ENCODE measurements at places on chromosomes 2 and 18.

GRCh38 chr2:120793682-120794403 lies 58.2 kb downstream of the GLI2 start:
- DNase-seq = no peak

GRCh38 chr2:120368086-120368485 lies 22.1 kb downstream of the INHBB start:
- no peak for DNase-seq

DNA sequence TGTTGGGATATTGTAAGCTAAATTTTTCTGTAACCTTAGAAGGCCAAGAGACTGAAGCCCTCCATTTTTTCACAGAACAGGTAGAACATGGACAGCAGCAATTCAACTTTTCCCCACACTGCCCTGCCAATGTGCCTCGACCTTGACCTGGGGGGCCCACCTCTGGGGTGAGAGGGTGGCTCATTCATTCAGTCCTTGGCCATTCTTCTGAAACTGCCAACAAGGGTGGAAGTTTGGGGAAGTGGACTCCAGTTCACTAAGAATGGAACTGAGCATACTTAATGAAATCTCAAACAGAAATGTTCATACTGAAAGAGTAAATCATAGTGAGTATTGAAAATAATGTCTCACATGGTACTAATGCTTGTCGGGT lies 1.1 kb downstream of the EEF1B2 start:
- DNase-seq = no peak

GRCh38 chr2:177914247-177914646 lies 158.3 kb downstream of the PDE11A start:
- DNase-seq = no peak

- DNase-seq = no peak
Measured at GRCh38 chr18:49768051-49768391, 45.3 kb downstream of the ACAA2 start.

DNA sequence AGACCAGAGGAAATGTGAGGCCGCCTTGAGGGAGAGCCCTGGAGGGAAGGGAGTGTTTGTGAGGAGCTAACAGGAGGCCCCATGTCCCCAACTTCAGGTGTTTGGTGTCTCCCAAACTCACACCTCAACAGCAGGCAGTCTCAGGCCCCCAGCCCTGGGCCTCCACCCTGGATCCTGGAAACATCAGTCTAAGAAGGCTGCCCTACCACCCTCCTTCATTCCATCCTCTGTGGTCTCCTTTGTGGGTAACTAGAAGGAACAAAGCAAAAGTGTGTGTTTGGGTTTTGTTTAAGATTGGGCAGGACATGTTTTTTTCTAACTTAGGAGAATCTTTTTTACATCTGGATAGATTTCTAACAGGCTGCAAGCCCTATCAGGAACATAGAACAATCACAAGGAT lies 404.3 kb downstream of the BCL11A start:
- DNase-seq = no peak

DNA sequence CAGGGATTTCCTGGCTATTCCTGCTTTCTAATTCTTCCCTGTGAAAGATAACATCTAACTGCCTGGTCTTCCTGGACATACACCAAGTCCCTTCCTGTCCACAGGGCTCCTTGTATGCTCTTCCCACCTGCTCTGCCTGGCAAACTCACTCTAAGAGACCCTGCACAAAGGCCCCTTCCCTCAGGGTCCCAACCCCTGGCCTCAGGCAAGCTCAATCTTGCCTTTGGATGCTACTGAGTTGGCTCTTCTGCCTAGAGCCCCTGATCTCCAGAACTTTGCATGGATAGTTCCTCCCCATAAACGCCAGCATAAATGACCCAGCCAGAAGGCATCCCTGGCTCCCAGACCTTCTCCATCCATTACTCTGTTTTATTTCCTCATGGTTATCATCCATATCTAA lies 98.3 kb upstream of the OTOS start:
- no peak for DNase-seq

GRCh38 chr18:37854396-37854795 lies 288.8 kb upstream of the CELF4 start:
- DNase-seq = no peak

DNA sequence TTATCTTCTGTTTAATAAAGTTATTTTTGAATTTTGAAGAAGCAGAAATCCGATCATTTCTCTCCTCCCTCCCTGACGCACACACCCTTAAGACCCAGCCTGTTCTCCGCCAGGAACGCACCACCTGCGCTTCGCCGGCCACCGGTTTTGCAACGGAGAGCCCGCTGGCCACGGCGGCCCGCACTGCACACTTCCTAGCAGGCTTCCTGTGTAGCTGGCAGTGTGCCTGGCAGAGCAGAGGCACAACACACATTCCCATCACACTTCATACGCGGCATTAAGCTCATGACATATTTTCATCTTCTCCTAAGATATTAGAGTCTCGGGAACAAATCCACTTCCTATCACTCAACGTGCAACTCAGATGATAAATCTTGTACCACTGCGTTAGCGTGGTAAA lies 148.0 kb downstream of the HDAC4 start:
- DNase-seq = no peak

GRCh38 chr18:56068701-56069100 lies 480.7 kb upstream of the TCF4 start:
- DNase-seq = no peak

DNA sequence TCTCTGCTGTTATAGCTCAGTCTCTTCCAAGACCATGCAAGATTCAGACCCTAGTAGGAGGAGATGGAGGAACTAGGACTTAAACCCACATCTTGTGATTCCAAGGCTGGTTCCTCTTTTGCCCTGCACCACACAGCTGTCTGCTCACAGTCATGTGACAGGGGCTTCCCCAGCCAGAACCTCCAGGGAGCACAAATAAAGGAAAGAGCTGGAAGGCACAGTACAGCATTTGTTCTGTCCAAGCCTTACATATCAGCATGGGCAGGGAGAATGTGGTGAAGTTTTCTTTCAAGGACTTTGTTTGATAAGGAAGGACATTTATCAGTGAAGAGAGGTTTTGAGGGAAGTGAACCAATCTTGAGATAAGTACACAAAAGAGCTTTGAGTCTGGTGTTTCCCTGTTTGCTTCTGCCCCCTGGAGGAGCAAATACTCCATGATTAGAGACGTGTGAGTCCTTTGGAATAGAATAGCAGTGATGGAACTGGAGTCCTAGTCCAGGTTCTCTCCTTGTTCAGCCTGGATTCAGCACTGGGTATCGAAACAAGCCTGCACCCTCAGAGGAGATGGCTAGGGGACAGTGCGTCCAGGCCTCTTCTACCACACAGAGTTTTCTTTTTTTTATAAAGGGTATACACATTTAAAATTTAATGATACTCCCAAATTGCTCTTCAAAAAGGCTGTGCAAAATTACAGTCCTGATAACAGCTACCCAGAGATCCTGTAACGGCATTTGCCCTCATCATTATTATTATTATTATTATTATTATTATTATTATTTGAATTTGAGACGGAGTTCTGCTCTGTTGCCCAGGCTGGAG lies 24.6 kb upstream of the CASP10 start:
- peak; percentile 45 for DNase-seq

GRCh38 chr2:232901736-232902578 lies 31.9 kb downstream of the SNORC start:
- DNase-seq = no peak

DNA sequence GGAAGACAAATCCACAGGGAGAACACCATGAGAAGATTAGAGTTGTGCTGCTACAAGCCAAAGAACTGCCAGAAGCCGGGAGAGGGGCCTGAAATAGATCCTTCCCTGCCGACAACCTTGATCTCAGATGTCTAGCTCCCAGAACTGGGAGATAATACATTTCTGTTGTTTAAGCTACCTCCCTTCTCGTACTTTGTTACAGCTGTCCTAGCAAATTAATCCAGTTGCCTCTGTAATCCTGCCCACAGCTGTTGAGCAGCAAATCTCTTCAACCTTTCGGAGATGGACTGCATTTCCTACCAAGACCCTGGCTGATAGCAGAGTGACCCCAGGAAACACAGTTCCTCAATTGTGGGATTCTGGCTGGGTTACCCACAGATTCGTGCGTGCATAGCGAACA lies 2.6 kb upstream of the TBC1D8 start:
- DNase-seq = no peak

- DNase-seq = no peak
Measured at GRCh38 chr2:208363485-208363884, 43.1 kb upstream of the PTH2R start.

DNA sequence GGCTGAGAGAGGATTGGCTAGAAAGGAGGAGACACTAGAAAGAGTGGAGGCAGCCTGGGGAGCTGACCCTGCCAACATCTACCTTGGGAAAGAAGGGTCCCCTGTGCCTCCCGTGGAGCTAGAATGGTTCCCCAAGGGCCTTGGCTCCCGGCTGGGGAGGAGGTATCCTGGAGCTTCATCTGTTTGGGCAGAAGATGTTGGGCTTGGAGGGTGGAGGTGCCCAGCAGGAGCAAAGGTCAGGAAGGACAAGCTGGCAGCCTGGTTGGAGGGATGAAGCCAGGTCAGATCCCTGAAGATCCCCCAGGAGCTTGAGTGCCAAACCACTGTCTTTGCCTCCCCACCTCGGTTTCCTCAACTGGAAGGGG lies 2.9 kb downstream of the ATP6V1B1 start:
- no peak for DNase-seq

DNA sequence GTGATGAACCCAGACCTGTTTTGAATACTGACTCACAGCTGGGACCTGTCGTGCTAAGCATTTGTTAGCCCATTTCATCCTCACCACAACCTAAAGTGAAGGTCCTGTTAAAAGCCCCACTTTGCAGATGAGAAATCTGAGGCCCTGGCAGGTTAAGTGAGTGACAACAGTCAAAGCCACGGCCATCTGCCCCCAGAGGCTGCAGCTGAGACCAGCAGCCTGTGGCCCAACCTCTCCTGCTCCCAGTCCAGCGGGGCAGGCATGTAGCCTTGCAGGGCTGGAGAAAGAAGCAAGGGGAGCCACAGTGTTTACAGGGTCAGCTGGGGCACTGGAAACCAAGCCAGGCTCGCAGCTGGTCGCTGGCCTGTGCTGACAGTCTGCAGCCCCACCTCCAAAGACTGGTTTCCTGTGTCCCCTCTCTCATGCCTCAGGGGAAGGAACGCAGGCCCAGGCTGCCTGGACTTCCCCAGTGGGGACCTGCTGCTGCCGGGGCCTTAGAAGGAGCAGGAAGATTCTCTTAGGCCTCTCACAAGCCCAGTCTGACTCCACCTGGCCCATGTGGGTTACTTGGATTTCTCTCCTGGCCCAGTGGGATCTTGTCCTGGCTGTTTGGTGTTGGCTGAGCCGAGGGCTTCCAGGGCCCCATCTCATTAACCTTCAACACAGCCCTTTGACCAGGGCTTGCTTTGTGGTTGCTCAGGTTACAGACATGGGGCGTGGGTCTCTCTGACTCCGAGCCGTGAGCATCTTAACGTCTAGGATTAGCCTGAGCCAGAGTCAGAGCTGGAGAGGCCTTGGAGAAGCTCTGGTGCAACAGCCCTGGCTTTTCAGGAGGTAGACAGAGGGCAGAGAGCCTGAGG lies 1.7 kb downstream of the INPP5D start:
- no peak for DNase-seq

GRCh38 chr18:36649205-36649604 lies 179.6 kb downstream of the TPGS2 start:
- no peak for DNase-seq

DNA sequence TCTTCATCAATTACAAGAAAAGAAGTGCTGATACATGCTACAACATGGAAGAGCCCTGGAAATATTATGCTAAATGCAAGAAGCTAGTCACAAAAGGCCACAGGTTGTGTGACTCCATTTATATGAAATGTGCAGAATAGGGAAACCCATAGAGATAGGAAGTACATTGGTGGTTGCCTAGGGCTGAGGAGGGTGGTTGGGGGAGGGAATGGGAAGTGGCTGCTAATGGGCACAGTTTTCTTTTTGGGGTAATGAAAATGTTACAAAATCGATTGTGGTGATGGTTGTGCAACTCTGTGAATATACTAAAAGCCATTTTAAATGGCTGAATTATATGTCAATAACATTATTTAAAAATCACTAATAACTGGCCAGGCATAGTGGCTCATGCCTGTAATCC lies 24.3 kb upstream of the RESP18 start:
- DNase-seq = no peak

GRCh38 chr18:58194028-58194427 lies 150.0 kb downstream of the NEDD4L start:
- no peak for DNase-seq

GRCh38 chr2:45879406-45879805 lies 227.9 kb downstream of the PRKCE start:
- no peak for DNase-seq

- no peak for DNase-seq
Measured at GRCh38 chr18:59026831-59027410, 112.8 kb upstream of the SEC11C start.

DNA sequence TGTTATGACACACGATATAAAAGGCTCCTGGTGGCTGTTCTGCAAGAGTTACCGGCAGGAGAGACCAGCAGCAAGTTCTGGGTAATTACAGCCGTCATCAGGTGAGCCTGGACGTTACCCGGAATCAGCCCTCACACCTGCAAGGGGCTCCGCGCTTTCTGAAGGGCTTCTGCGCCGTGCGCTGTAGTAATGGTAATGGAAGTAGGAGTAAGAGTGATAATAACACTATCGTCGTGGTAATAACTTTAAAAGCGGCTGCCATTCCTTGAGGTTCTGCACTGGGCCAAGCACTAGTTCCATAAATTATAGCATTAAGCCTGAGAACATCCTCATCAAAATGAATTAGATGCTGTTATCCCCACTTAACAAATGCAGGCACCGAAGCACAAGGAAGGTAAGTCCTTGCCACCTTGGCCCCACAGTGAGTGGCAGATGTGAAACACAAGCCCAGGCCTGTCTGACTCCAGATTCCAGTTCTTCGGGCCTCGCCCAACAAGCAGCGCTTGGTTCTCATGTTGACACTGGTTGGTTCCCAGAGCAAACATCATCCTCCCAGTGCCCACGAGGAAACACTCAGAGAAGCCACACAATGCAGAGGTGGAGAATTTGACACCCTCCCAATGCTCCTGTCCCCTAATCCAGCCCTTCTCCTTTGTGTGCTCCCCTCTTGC lies 205.2 kb downstream of the EIPR1 start:
- DNase-seq = no peak

DNA sequence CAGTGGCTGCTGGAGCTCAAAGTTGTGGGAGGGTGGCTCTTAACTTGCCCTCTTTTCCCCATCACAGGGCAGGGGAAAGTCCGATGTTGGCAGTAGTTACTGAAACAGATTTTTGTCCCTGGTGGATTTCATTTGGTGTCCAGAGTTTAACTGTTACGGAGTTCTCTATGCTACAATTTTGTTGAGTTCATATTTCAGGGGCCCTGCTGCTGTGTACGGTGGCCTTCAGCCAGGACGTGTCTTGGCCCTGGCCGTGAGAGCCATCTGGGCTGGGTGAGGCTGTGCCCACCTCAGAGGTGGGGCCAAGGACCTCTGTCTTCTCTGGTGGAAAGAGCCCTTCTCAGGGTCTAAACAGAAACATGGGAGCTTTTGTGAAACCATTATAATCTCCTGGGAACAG lies 67.4 kb downstream of the SH3YL1 start:
- no peak for DNase-seq

DNA sequence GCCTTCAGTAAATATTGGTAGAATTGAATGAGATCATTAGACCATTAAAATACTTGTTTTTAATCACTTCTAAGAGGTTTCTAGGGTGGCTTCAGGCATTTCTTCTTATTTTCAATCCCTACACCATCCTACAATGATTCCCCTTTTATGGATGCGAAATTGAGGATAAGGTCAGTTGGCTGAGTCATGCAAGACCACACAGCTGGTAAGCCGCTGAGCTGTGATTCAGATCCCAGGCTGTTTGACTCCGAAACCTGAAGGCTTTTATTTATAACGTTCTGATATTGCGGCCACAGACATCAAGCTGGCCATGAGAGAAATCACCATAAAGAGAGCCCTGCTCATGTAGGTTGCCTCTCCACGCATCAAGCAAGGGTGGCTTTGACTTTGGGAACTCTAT lies 133.4 kb downstream of the VAPA start:
- DNase-seq = no peak

All from effector memory CD8-positive, alpha-beta T cell (primary cell).